ENCODE measurements at places on chromosomes 1 and 21.

DNA sequence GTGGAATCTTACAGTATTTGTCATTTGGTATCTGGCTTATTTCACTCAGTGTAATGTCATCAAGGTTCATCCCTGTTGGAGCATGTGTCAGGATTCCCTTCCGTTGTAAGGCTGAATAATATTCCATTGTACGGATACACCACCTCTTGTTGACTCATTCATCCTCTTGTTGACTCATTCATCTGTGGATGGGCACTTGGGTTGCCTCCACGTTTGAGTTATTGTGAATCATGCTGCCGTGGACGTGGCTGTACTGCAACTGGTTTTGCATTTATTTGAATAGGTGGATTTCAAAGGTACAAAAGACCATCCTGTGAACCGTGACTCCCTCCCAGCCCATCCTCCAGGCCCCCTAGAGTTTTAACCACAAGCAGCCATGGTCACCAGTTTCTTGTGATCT is 11.9 kb upstream of the TCP10L start:
- no peak for DNase-seq

DNA sequence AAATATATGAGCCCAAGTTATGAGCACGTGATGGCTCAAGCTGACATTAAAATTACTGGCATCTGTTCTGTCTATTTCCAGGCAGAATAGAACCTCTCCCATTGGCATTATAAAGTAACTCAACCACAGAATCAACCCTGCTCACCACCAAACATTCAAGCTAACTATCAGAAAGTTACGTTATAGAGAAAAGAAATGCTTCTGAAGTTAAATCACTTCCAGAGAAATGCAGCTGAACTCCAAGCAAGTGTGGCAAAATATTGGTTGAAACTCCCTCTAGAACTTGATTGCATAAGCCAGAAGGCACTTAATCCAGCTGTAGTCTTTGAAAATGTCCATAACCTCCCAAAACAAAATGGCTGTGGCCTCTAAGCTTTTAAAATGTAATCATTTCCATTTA is 36.2 kb upstream of the UBE2U start:
- DNase-seq, result no peak

DNA sequence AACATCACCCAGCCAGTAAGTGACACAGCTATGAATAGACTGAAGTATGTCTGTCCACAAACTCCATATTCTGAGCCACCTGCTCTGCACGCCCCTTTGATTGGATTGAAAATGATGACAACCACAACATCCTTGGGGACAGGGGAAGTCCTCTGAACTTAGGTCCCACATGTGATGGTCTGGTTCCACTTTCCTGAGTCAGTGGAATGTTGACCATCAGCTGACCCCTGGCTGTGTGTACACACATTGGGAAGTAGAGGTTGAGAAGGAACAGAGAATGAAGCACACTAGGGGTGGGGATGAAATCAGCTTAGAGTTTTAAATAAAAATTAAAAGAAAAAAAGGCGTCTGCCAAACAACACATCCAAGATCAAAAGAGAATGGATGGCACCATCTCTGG is 8.0 kb upstream of the DISP3 start:
- no peak for DNase-seq

DNA sequence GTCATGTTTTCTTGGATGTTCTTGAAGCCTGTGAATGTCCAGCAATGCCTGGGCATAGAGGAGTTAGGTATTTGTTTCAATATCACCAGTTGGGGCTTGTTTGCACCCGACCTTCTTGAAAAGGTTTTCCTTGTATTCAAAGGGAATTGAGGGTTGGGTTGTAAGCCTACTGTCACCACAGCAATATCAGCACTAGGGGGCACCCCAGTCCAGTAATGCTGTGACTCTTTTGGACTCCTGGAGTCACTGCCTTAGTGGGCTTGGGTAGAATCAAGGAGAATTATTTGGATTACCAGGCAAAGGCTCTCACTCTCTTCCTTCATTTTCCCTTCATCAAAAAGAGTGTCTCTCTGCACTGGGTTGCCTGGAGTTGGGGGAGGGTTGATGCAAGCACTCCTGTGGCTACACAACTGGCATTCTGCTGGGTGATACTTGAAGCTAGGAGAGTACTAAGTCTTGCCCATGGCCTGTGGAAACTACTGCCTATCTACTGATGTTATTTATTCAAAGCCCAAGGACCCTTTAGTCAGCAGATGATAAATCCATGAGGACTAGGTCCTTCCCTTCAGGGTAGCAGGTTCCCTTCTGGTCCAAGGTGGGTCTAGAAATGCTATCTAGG is 34.5 kb downstream of the OR10R2 start:
- DNase-seq, result no peak

GRCh38 chr1:166905136-166905535 is 29.1 kb upstream of the TADA1 start:
- no peak for DNase-seq

DNA sequence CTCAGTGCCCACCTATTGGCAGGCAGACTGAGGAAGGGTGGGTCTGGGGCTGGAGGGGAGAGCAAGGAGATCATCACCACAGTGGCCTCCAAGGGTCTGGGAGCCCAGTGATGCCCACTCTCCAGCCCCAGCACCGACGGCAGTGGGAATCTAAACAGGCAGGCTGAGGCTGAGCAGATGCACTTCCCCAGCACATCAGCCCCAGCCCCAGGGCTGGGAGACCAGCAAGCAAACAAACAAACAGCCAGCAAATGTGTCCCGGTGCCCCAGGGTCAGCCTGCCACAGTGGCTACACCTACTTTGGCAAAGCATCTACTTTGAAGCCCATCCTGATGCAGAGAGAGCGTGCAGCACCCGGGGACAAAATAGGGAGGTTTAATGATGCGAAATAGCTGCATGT is 216.3 kb upstream of the ZC3H12A start:
- no peak for DNase-seq

DNA sequence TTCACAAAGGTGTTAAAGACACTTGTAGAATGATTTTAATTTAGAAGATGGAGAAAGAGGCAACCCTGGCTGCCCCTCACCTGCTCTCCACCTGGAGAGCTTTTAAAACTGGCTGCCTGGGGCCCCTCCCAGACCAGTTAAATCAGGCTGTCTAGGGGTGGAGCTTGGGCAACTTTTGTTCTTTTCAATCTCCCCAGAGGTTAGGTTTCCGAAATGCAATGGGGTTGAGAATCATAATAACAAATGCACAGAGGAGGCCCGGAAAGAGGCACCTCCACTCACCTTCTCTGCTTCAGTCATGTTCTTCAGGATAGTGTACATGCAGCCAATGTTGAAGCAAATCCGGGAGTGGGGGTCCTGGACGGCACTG is 400 bp downstream of the NCF2 start:
- no peak for DNase-seq

GRCh38 chr1:115338457-115338820 is 390 bp upstream of the NGF start:
- no peak for DNase-seq

DNA sequence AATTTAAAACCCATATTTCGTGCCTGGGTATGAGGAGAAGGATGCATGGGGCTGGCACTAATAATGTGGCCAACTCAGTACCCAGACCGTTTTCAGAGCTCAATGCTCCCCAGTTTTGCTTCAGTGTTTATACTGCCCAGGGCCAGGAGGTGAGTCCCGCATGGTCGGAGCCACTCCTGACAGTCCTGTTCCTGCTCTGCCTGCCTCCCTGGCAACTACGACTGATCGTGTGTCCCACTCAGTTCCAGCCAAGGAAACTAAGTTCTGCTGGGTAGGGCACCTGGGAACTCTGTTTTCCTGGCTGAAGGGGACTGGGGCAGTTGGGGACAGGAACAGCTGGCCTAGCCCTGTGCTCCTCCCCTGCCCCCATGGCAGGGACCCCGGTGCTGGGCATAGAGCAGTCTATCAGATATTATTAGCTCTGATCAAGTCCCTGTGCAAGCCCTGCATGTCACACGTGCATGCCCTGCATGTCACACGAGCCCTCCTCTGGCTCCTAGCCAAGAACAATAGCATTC is 19.2 kb downstream of the S100A7 start:
- no peak for DNase-seq

GRCh38 chr21:25080661-25081060 is 526.6 kb downstream of the MRPL39 start:
- no peak for DNase-seq

DNA sequence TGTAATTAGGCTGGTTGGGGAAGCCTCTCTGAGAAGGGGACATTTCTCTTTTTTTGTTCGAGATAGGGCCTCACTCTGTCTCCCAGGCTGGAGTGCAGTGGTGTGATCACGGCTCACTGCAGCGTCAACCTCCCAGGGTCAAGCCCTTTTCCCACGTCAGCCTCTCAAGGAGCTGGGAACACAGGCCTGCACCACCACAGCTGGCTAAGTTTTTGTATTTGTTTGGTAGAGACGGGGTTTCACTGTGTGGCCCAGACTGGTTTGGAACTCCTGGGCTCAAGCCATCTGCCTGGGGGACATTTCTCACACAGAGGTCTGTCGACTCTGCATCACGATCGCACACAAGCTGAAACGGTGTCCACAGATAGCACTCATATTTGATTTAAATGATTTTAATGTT is 39.7 kb downstream of the HUNK start:
- no peak for DNase-seq

DNA sequence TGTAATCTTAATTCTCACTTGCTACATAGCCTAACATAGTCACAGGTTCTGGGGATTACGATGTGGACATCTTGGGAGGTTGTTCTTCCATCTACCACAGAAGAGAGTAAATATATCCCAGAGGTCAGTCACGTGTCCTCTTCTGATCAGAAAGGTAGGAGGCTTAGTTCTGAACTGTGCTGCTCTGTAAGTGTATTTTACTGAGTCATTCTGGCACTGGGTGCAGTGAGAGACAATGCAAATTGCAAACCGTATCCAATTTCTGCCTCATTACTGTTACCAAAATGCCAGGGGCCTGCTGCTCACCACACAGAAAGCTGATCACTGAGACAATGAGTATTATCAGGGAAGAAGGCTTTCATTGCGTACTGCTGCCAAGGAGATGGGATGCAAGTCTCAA is 104.0 kb downstream of the GABPA start:
- DNase-seq, result no peak

DNA sequence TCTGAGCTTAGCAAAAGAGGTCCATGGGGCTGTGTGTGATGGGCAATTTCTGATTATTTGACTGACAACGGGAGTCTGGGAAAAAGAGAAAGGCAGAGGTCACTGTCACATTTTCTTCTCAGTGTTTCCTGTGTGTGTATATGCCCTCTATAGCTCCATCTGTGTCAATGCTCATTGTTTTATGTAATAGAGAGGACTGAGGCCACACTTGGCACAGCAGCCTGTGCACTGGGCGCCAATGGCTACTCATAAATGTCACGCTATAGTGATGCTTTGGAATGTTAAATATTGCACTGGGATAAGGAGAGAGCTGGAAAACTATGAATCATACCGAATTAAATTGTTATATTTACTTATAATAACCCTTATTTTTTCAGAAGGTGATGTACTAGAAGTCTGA is 365.4 kb downstream of the NEGR1 start:
- DNase-seq, result no peak

DNA sequence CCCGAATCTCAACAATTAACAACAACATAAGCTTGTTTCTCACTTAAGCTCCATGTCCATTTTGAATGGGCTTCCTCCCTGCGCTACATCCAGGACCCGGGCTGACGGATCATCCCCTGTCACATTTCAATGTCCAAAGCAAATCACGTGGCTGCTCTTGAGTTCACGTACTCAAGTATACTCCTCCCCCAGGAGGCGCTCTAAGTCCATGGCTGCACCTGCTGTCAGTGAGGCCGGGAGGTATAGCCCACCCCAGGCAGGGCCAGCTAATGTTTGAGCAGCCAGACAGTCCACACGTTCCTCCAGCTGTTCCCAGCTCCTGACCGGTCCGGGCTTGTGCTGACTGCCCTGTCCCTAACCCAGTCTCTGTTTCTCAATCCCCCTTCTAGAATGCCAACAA is 220.8 kb downstream of the SLC35F3 start:
- no peak for DNase-seq

GRCh38 chr1:26307363-26307781 is 936 bp upstream of the UBXN11 start:
- peak; percentile 42 for DNase-seq

- DNase-seq, result no peak
Observed at GRCh38 chr1:31007462-31007991, 58.0 kb downstream of the PUM1 start.

DNA sequence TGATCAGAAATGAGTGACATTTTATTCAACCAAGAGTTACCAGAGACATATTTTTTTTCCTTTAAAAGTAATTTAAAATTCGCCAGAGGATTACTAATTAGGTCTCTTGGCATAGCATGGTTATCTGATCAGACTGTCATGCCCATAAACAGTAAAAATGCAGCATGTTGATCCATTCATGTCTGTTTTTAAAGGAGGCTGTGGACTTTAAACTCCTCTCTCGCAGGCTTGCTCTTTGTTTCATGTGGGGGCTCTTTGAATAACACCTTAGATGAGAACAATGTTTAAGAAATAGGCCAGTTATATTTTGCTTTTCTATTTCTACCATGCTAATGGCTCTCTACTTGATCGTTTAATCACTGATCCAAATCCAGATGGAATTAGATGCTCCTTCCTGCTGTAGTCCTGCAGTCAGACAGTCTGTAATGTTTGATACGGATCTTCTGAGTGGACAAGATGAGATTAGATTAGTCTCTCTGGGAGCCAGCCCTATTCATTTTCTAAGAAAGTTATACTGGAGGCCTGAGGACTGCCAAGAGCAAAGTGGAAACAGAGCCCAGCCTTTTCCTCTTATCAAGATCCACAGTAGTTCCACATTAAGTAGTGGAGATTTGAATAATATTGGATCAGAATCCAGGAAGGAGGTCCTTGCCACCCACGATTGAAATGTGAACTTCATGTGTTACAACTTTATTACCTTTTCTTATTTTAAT is 197.4 kb downstream of the HS2ST1 start:
- DNase-seq, result no peak

DNA sequence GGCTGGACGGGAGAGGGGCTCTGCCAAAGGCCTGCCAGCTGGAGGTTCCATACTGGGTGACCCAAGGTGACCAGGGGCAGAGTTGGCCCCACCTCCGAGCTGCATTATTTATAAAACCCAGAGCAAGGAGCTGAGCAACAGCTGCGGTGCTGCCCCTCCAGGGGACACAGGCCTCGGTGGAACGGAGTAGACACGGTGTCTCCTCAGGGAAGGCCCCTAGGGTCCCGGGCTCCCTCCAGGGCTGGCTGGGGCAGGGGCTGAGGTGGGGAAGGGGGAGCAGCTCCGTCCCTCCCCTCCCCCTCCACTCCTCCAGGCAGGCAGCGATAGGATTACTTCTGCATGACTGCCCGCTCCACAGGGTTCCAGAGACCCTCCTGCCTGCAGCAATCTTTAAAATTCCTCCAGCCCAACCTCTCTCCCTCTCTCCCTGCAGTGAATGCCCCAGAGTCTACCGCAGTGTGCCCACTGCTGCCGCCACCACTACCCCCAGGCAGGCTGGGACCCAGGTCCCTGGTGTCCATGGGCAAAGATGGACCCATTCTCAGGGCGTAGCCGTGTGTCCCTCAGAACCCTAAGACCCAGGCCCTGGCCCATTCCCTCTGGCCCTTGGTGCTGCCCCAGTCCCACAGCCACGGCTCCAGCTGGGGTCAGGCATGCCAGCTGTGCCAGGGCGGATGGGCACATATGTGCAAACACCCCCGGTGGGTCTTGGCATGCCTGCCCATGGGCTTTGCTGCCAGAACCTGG is 10.8 kb downstream of the AHDC1 start:
- DNase-seq, result no peak

Measured in stimulated activated naive CD4-positive, alpha-beta T cell (primary cell).